ENCODE measurements at places on chromosomes 2 and 18.

- no peak for DNase-seq
These were observed 31.5 kb upstream of the REG3A start for GRCh38 chr2:79191081-79191480.

GRCh38 chr2:46163098-46163430, 134.1 kb upstream of the EPAS1 start:
- no peak for DNase-seq

- no peak for DNase-seq
These were observed 166.5 kb downstream of the MTX2 start for GRCh38 chr2:176435729-176436128.

- peak; percentile 50 for DNase-seq
These were observed 3.2 kb downstream of the PIGN start for GRCh38 chr18:62183578-62184195.

- DNase-seq = no peak
These were observed 1.8 kb downstream of the SLC4A3 start for GRCh38 chr2:219628986-219629901.

- DNase-seq = no peak
These were observed 52.8 kb downstream of the EDAR start for GRCh38 chr2:108936076-108936864.

DNA sequence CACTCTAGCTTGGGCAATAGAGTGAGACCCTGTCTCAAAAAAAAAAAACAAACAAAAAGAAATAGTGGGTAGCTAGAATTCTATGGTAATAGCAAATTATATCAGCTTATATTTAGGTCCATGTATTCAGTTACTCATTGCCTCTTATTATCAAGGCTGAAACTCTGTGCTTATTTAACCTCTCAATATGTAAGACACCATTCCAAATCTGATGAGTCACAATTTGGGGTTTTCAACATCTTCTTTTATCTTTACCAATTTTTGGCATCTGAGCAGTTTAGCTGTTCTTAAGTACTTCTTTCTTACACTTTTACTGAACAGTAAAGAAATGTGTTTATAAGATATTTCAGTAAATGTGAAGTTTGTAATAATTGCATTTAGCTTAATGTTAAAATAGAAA, 69.3 kb downstream of the TTC27 start:
- peak; percentile 67 for DNase-seq

All from EL (cell line).